Muscle of arm (tissue), 14 donors: ENCODE measurements at places on chromosomes 7 and 10.

GRCh38 chr10:12262278-12262981 lies 66.4 kb downstream of the CDC123 start:
- no peak for DNase-seq

- DNase-seq, result no peak
Measured at GRCh38 chr7:26284995-26285632, 6.5 kb upstream of the SNX10 start.

DNA sequence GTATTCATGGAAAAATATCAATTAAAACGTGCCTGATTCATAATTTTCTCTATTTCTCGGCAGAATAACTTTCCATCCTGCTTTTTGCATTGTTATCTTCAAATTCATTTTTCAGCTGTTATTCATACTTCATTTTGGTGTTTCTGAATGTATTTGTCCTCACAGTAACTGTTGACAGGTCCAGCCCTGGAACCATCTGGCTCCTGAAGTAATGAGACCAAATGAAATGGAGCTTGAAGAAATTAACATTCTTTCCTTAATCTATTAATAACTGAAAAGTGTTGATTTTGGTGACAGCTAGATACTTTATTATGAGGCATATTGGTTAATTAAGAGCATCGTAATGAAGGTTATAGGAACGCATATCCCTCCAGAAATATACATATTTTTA lies 257.0 kb upstream of the MINDY3 start:
- DNase-seq, result no peak

DNA sequence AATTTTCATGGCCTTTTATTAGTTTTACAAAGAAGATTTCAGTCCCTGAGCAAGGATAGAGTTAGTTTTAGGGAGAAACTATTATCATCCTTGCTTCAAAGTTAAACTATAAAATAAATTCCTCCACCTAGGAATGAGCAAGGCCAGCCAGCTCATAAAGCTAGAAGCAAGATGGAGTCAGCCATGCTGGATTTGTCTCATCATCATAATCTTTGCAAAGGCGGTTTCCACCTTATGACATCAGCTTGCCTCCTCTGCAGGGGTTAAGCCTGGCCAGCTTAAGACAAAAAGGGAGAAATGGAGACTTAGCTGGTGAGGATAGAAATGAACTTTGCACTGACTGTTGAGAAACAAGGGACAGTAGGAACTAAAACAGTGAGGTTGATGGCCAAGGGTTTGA lies 18.7 kb downstream of the SSMEM1 start:
- DNase-seq, result no peak

- no peak for DNase-seq
Measured at GRCh38 chr7:35736725-35737124, 41.8 kb upstream of the HERPUD2 start.

DNA sequence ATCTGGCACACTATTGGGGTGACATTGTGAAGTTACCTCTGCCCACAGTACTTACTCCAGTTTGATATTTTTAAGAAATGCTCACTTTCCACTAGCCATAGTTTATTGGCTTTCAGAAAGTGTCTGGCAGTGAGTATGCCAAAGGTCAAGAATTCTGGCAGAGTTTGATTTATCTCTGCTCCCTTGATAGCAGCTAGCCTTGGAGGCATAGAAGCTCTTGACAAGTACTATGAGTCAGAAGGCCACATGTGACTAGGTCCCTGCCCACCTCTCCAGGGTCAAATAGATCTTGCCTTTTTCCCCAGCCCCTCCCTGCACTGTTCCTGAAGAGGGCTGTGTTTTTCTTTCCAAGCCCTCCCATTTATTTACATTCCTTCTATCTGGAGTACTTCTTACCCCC lies 202.2 kb downstream of the AUTS2 start:
- no peak for DNase-seq

- no peak for DNase-seq
Measured at GRCh38 chr10:17226891-17227303, 1.1 kb upstream of the VIM start.

DNA sequence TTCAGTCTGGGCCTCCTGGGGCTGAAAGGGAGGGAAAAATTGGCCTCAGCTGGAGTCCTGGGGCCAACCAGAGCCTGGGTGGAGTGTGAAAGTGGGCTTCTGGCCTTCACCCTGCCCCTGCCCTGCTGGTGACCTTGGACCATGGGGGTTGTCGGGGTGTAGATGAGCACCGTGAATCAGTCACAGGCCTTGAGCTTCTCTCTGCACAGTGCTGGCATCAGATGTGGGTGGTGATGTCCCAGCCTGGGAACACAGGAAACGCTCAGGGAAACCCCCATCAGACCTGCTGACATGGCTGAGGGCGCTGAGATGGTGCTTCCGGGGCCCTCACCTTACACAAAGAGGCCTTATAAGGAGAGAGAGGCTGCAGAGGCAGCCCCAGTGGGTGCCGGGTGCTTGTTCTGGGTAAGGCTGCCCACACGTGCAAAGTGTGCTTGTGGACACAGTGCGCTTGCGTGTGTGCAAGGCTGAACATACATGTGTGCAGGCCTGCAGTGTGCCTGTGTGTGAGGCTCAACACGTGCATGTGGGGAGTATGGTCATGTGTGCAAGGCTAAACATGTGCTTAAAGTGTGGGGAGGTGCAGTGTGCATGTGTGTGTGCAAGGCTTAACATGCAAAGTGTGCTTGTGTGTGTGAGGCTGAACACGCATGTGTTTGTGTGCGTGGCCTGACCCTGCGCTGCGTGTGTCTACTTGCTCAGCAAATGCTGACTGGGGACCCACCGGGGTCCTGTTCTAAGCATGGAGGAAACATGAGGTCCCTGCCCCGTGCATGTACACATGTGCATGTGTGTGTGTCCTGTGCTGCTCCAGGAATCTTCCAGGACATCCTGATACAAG lies 6.5 kb downstream of the ARPC1B start:
- no peak for DNase-seq

DNA sequence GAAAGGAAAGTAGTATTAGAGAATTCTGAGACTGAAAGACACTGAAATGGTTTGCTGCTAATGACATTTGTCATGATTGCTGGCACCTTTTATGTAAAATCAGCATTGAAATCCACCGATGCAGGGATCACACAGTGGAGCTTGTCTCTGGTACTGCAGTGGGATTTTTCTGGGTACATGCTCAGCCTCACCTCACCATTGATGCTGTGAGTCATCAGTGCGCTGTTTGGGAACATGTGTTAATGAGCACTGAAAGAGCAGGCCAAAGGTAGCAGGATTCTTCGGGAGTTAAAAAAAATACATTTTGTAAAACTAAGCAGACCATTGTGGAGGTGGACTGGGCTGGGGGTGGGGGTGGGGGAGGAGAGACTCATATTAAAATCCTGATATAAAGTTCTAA lies 174.9 kb downstream of the CREB5 start:
- no peak for DNase-seq

GRCh38 chr10:20870834-20871233 lies 26.3 kb downstream of the NEBL start:
- no peak for DNase-seq
